Muscle of leg (tissue), 16 donors: ENCODE measurements at places on chromosomes 1 and 21. TPM values are rescaled to one million over a fixed set of nuclear protein-coding genes. Genes with fewer than 3 reads are reported as not detected.

DNA sequence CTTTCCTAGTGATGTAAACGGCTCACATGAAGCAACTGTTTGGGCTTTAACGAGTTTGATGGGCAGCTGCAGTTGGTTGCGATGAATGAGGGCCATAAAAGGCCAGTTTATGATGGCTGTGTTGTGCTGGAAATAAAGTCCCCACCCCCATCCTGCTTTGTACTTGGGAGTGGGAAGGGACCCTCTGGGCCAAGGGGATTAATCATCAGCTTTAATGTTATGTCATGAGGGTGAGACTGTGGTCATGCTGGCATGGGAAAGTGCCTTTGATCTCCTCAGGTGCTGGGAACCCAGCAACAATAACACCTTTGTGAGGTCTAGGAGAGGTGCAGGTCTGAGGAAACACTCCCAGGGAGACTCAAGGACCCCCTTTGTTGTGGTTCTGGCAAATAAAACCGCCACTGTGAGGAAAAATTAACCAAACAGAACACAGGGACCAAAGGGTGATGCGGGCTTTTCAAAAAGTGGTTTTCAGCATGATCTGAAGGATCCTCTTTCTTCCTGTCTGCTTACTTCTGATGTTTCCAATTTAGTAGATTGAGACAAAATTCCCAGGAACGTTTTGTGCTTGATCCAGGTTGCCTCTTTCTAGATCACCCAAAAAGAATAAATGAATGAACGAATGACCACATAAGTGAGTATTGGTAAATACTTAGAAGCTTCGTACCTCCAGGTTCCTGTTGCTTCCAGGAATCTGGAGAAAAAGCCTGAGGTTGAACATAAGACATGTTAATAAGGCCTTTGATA, 257.8 kb upstream of the HOOK1 start:
- DNase-seq: peak; percentile 47

GRCh38 chr1:20358761-20359263, 68.1 kb downstream of the VWA5B1 start:
- peak; percentile 80 for DNase-seq

GRCh38 chr1:85289207-85289847, 12.9 kb upstream of the BCL10 start:
- DNase-seq: no peak

GRCh38 chr1:150582371-150582770, 3.0 kb upstream of the MCL1 start:
- DNase-seq: no peak

DNA sequence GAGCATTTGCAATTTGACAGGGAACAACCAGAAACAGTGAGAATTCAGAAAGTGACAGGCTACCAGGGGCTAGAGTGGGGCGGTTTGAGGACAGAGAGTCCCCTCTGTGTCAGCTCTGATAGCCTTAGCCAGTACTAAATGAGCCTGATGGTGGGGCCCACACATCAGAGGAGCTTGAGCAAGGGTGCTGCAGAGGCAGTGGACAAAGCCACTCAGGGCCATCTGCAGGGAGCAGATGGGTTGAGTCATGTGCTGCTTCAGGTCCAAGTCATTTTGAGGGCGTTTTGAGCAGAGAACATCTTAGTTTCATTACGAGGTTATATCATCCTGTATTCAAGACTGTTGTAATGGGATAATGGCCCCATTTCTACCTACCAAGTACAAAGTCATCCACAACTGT, 7.7 kb downstream of the LRRC52 start:
- no peak for DNase-seq

The OR6N1 gene
- total RNA-seq: not detected

The AMY1A gene
- not detected for total RNA-seq

The ANGPTL1 gene
- total RNA-seq: 98.2 TPM

The ARHGAP30 gene
- total RNA-seq: 1.3 TPM
